Placental pericyte (primary cell): ENCODE measurements at places on chromosomes 2 and 18. TPM values are rescaled to one million over a fixed set of nuclear protein-coding genes. Genes with fewer than 3 reads are reported as not detected.

Gene BOK
- total RNA-seq: 37.4 and 37.9 TPM in 2 replicates

Gene FKBP7
- 19.6 and 25.4 TPM in 2 replicates for total RNA-seq

Gene FSHR
- not detected in 2 replicates for total RNA-seq

Gene TSPYL6
- not detected in 2 replicates for total RNA-seq

Gene HTR2B
- total RNA-seq: 11.7 and 68.9 TPM in 2 replicates

Gene CEP192
- 15.3 and 40.8 TPM in 2 replicates for total RNA-seq

Gene CCDC138
- 3.3 and 6.6 TPM in 2 replicates for total RNA-seq

Gene SIX3
- total RNA-seq: not detected in 2 replicates

Gene ATF2
- total RNA-seq: 66.9 and 109 TPM in 2 replicates
